ENCODE measurements at places on chromosomes 16 and 17. TPM values are rescaled to one million over a fixed set of nuclear protein-coding genes. Genes with fewer than 3 reads are reported as not detected.

GRCh38 chr17:22517716-22518115, 825.4 kb downstream of the KCNJ18 start:
- DNase-seq = peak; percentile 2

ADAMTS18 gene
- 0.08 TPM for total RNA-seq

PAM16 gene
- total RNA-seq = 20.2 TPM

C16orf96 gene
- not detected for total RNA-seq
